Adipose tissue (tissue), 3 donors: ENCODE measurements at places on chromosomes 6 and 20. TPM values are rescaled to one million over a fixed set of nuclear protein-coding genes. Genes with fewer than 3 reads are reported as not detected.

The PKHD1 gene
- polyA plus RNA-seq: not detected

The VSTM2L gene
- 0.90 TPM for polyA plus RNA-seq

The TEAD3 gene
- 16.0 TPM for polyA plus RNA-seq

The HNF4A gene
- polyA plus RNA-seq: 0.68 TPM

The FAM83C gene
- not detected for polyA plus RNA-seq

The NEURL2 gene
- polyA plus RNA-seq: 3.2 TPM

The ADGRF1 gene
- 0.16 TPM for polyA plus RNA-seq

The TRIM15 gene
- not detected for polyA plus RNA-seq

The BRPF3 gene
- 11.5 TPM for polyA plus RNA-seq

The EPHA7 gene
- 0.22 TPM for polyA plus RNA-seq

The KHDC1L gene
- polyA plus RNA-seq: not detected

The FAM217A gene
- 0.31 TPM for polyA plus RNA-seq

The SUMO4 gene
- not detected for polyA plus RNA-seq

The NDUFAF5 gene
- 8.1 TPM for polyA plus RNA-seq
